ENCODE measurements at places on chromosomes 3 and 15.

- peak; percentile 88 for DNase-seq
Measured at GRCh38 chr3:96959901-96960641, 145.7 kb downstream of the EPHA6 start.

- DNase-seq = peak; percentile 50
Measured at GRCh38 chr3:8987645-8988383, 24.5 kb upstream of the RAD18 start.

DNA sequence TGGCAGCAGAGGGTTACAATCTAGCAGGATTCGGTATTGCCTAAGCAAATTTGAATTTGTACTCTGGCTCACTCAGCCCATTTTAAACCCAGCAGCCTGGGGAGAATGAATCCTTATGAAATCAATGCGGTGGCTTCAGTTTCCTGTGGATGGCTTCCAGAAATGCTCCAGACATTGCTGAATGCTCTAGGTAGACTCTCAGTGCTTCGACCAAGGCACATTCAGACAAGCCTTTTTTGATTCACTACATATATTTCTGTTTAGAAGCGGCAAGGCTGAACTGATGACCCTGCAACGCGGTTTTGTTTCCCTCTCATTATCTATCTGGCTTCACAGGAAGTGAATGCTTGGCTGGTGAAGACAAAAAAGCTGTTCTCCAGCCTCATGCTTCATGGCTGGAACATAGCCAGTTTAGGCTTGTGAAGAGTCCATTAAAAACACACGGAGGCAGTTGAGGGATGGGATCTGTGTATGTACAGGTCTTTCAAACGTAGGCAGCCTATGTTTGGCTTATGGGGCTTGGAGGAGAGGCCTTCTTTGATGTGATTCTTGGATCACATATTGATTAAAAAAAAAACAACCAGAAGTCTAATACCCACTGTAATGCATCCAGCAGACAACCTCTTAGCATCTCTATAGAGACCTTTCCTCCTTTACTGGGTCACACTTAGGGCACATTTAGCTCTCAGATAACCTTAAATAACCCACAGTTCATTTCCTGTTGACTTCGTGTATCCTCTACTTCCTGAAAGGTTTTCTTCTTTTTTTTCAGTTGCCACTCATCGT is 400.2 kb upstream of the TBL1XR1 start:
- DNase-seq = peak; percentile 91

DNA sequence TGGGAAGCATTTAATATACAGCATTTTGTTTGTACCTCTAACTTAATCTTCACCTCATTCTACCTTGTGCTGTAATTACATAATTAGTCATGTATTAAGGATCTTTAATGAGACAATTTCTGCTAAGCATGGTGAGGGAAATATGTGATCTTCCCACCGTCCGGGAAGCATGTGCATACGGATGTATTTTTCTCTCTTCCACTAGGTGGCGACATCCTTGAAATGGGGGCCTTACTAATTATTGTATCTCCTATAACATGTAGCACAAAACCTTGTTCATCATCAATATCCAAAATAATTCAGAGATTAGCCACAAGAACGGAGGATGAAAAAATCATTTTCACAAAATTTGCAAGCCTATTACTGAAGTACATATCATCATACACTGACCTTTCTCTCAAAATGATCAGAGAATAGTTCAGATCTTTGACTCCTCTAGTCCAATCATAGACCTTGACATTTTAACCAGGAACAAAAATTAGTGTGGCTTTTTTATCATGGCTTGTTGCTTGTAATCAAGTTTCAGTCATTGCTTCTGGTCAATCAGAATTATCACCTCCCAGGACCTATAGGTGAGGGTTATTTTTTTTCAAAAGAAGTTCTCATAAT is 148.9 kb upstream of the GBE1 start:
- peak; percentile 24 for DNase-seq

GRCh38 chr15:47607695-47608094 is 109.6 kb upstream of the SEMA6D start:
- no peak for DNase-seq

- peak; percentile 76 for DNase-seq
Measured at GRCh38 chr3:27721717-27722564, at the start of gene EOMES. Gene EOMES (minus strand): TSS chr3:27722323. CDS start chr3:27722294, 29 bp downstream.

- no peak for DNase-seq
Measured at GRCh38 chr3:123305192-123305591, 103.4 kb downstream of the SEC22A start.

GRCh38 chr15:75844629-75845335 is 1.5 kb downstream of the UBE2Q2 start:
- DNase-seq = no peak

Data from mammary epithelial cell (primary cell).